Fibroblast of lung (primary cell): ENCODE measurements at places on chromosomes 4 and X. TPM values are rescaled to one million over a fixed set of nuclear protein-coding genes. Genes with fewer than 3 reads are reported as not detected.

SH3TC1 gene
- 0.67 and 3.3 TPM in 2 replicates for polyA plus RNA-seq

TMEM35A gene
- polyA plus RNA-seq, result 25.8 and 46.0 TPM in 2 replicates

PIM2 gene
- polyA plus RNA-seq, result 3.7 and 5.0 TPM in 2 replicates

GYG2 gene
- polyA plus RNA-seq, result 8.9 and 10.7 TPM in 2 replicates

CXCL11 gene
- polyA plus RNA-seq, result 0.03 TPM in 1 of 2 replicates, not detected in the other

ATP1B4 gene
- not detected in 2 replicates for polyA plus RNA-seq
